ENCODE measurements at places on chromosomes 11 and 22.

GRCh38 chr22:25419247-25420113 lies 145.0 kb upstream of the GRK3 start:
- DNase-seq, result no peak

DNA sequence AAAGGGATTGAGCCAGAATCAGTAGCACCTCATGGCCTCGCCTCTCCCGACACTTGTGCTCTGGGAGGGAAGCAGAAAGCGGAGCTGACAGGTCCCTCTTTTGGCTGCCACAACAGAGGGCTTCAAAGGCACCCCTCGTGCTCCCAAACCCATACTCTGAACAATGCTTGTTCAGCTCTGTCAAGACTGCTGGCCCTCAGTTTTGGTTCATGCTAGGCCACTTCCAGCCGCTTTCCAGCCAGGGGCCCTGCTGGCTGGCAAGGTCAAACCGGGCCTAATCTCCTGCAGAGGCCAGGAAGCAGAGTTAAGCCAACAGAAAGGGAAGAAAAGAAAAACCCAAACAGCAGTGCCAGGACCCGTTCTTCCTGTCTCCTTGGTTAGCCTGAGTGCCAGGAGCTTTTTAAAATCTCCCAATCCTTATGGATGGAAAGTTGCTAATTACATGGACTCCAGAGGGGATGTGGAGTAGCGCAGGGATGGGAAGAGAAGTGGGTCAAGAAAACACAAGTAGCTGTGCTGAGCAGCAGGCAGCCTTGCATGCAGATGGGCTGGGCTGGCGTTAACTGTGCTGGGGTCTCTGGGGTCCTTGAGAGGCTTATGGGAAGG lies 150.6 kb downstream of the GRIK4 start:
- DNase-seq, result no peak

DNA sequence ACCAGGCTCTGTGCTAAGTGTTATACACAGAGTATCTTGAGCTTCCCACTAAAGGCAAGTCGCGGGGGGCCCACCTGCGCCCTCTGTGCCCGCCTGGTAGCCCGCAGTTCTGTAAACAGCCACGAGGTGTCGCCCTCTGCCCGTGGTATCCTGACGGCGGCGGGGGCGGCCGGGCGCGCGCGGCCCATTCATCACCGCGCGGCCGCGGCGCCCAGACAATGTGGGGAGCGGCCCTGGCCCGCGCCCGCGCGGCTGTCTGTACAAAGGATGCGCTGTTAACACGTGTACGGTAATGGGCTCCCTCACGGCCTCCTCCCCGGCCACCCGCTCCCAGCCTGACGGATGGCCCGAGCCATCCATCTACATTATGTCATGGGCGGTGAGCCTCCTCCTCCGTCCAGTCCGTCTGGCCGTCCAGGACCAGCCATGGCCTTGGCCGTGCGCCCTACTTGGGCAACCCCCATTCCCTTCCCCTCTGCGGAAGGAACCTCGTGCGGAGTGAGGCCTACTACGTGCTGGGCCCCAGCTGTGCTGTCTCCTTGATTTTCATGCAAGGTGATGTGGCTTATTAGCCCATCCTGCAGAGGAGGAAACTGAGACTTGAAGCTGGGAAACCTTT lies 99.4 kb downstream of the MIAT start:
- no peak for DNase-seq

GRCh38 chr11:56705784-56706396 lies 7.0 kb downstream of the OR9G1 start:
- no peak for DNase-seq

GRCh38 chr22:45817745-45818423 lies 146.2 kb downstream of the ATXN10 start:
- DNase-seq, result no peak

GRCh38 chr11:132312701-132313111 lies 942.3 kb downstream of the NTM start:
- no peak for DNase-seq

DNA sequence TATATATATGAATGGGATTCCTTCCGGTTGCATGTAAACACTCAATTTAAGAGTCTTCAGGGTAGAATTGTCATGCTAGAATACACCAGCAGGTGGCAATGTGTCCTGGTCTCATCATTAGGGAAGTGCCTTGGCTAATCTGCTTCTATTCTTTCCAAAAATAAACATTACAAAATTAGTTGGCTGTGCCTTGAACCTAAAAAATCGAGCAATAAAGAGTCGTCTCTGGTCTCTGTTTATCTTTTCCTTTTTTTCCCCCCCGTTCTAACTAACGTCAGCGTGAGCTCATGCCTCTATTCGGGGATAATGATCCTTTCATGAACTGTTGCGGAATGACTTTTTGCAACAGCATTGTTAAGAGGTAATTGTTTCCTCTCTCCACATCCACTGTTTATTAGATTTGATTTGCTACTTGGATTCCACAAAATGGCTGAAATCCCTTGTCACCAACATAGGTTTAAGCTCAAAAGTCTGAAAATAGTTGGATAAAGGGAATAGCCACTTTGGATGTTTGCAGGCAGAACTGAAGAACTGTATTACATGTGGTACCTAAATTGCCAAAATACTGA lies 1.2 kb upstream of the ARHGEF12 start:
- peak; percentile 53 for DNase-seq

DNA sequence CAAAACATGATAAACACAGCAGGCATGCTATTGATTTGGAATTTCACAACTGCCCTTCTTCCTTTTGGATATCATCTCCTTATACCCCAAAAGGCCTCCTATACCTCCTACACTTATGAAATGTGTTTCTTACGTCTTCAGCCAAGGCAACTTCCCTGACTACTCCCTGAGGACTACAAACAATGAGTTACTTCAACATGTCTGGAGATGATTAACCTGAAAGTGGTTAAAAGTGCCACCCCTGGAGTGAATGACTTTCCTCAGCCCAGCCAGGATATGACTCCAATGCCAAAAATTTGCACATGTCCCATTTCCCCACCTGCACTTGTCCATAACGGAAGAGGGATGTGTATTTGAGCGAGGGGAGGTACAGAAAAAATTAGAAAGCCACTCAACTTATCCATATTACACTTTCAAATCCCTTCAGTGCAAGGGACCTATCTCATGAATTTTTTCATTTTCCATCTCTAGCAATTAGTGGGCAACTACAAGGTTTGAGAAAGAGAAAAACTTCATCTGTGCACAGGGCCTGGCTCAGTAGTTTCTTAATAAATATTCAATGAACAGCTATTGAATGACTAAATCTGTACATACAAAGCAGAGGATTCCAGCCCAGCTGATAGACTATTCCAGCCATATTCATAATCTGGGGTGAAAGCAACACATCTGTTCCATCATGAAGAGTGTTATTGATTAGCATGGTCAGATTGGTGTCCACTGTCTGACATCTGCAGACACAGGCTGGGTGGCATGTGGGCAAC lies 36.8 kb downstream of the KIRREL3 start:
- no peak for DNase-seq

DNA sequence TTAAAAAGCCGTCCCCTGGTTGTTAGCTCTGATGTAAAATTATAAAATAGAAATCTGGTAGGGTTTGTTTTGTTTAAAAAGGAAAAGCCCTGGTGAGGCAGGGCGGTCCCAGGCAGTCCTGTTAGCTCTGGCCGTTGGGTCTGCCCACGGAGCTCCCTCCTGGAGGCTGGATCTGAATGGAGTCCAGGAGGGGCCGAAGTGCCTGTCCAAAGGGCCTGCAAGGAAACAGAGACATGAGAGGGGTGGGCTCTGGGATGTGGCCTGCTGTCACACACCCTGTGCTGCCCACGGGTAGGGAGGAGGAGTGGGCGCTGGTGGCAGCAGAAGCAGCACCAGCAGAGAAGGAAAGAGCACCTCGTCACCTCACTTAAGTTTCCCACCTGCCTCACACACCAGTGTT lies 11.3 kb upstream of the PMM1 start:
- DNase-seq, result no peak

- DNase-seq, result no peak
Measured at GRCh38 chr22:42633013-42633412, 7.4 kb downstream of the ATP5MGL start.

GRCh38 chr11:83162377-83162776 lies 5.4 kb downstream of the PCF11 start:
- DNase-seq, result no peak

GRCh38 chr11:133841279-133842043 lies 3.9 kb downstream of the SPATA19 start:
- no peak for DNase-seq

GRCh38 chr22:35445933-35446332 lies 46.0 kb downstream of the MCM5 start:
- no peak for DNase-seq

DNA sequence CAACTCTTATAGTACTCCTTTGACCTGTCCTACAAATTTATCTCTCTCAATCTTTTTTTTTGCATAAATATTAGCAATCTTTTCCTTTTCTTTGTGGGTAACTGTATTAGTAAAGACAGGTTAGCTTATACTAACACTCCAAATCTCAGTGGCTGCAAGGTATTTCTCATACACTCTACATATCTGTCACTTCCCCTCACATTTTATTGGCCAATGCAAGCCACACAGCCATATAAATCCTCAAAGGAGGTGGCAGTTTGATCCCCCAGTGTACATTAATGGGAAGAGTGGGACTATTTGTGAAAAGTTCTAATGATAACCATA lies 42.6 kb upstream of the EED start:
- DNase-seq, result no peak

DNA sequence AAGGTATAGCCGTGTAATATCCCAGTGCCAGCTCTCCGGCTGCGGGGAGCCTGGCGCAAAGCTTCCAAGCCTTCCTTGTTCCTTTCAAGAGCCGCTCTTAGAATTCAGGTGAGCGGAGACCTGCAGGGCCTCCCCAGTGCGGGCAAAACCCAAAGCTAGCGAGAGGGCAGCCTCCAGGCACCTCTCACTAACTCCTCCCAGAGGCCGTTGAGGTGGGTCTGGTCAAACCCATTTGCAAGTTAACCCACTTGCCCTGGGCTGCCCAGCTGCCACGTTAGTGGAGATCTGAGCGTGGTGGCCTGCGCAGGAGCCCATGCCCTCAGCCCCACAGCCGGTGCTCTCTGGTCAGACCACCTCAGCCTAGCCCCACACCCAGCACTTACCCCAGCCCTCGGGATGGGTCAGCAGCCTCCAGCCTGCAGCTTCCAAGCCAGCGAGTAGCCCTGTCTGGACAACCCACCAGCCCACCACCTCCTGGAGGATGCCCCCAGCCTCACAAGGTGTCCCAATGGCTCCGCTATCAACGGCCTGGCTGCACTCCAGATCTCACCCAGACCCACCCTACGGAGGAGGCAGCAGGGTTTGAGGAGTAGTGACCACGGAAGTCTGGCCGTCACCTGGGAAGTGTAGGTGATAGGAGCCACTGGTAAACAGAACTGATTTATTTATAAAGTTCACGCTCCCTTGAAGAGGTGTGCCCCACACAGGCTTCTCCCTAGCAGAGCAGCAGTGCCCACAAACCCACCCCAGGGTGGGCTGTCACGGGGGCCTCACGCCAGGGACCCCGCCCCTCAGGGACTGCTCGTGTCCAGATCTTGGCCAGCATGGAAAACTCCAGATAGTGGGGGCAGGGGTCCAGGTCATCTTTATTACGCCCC lies 2.3 kb downstream of the ASCL2 start:
- DNase-seq, result no peak

- peak; percentile 5 for DNase-seq
Measured at GRCh38 chr22:24325105-24325757, 54.6 kb downstream of the SPECC1L start.

DNA sequence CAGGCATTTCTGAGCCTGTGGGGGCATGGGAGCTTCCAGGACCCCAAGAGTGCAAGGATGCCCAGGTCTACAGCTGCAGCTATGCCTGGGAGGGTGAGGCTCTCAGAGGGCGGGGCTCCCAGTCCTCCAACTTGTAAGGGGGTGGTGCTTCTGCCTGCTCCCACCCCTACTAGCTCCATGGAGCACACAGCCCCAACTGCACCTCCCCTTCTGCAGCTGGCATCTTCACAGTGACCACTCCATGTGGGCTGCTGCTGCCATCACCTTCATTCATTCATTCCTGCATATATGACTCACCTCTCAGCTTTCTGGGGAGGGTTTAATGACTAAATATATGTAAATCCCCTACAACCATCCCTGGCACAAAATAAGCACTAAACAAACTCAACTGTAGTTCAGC lies 43.8 kb downstream of the CHST1 start:
- no peak for DNase-seq

- no peak for DNase-seq
Measured at GRCh38 chr22:49272546-49273125, 555.0 kb downstream of the BRD1 start.

Data from NCI-H1417 treated with DMSO at 0.1 percent for 48 hours (cell line).